ENCODE measurements at places on chromosomes 5 and 9. TPM values are rescaled to one million over a fixed set of nuclear protein-coding genes. Genes with fewer than 3 reads are reported as not detected.

- peak; percentile 49 for DNase-seq
These were observed 1062.6 kb downstream of the NR2F1-AS1 start for GRCh38 chr5:92518318-92518904.

DNA sequence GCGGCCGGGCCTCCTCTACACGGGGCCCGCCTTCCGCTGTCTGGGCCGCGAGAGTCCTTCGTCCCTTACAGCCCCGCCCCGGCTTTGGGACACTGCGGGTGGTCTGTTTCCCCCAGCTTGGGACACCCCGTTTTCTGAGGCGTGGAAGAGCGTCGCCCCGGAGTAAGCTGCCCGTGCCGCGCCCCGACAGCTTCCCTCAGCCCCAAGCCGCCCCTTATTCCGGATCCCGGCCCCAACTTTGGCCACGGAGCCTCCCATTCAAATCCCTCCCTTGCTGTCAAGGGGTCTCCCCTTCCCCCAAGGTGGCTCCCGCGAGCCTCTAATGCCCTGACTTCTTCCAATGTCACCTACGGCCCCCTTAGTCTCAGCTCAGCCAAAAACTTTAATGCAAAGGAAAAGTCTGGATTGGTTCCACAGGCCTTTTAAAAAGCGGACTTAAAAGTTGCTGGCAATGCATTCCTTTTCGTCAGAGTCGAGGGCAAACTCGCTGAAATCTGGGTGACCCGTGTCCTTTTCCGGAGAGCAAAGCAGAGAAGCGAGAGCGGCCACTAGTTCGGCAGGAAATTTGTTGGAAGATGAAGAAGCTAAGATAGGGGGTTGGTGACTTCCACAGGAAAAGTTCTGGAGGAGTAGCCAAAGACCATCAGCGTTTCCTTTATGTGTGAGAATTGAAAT lies 19.8 kb downstream of the EXOSC2 start:
- DNase-seq, result no peak

DNA sequence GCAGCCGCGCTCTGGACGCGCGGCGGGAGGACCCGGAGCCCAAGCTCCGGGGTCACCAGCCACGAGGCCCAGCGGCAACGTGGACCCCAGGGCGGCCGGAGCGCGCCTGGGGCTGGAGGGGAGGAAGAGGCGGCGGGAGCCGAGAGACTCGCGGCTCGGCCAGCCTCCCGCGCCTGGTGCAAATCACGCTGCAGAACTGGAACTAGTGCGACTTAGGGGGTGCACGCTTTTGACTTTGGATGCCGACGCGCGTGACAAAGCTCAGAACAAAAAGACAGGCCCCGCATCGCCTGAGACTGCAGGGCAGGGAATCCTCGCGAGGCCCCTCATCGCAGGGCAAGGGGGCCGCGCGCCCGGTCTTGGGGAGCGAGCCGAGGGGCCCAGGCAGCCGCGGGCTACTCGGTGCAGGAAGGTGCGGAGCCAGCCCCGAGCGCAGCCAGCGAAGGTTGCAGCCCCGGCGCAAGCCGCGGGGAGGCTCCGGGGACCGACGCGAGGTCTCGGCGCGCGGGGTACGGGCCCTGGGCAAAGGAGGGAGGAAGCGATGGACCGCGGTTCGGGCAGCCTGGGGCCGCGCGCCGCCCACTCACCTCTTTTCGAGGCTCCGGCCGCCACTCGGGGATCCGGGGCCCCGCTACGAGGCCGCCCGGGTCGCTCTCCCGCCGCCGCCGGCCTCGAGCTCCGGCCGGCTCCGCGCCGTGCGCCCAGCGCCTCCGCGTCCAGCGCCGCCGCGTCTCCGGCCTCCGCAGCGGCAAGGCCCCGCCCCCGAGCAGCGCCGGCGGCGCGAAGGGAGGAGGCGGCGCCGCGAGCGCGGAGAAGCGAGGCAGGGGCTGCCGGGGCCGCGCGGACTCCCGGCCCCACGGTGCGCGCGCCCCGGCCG lies at the start of gene GOLM1:
GOLM1 (minus strand) TSS at position 735 of the 877 bp plus-strand sequence. CDS start 20,238 bp downstream, outside the sequence.
- peak; percentile 43 for DNase-seq

GLRA1 gene
- total RNA-seq, result not detected

GRCh38 chr9:92501671-92502393 lies 19.5 kb upstream of the ASPN start:
- peak; percentile 20 for DNase-seq

GRCh38 chr5:119250946-119251901 lies 104.6 kb upstream of the TNFAIP8 start:
- no peak for DNase-seq

DNA sequence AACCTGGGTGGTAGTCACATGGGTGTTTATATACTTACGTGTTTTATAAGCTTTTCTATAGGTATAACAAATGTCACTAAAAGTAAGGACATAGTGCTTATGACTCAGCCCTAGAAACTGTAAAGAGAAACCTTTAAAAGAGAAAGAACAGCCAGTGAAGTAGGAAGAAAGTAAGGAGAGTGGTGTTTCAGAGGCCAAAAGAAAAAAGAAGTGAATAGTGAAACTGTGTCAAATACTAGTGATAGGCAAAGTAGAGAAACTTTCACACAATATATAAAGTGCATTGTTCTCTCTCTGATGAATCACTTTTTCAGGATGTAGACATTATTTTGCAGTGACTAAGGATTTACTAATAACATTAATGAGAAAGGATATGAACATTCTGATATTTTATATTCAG lies 74.2 kb upstream of the SUSD1 start:
- peak; percentile 72 for DNase-seq

GRCh38 chr9:136326061-136326760 lies 1.1 kb upstream of the GPSM1 start:
- no peak for DNase-seq

DNA sequence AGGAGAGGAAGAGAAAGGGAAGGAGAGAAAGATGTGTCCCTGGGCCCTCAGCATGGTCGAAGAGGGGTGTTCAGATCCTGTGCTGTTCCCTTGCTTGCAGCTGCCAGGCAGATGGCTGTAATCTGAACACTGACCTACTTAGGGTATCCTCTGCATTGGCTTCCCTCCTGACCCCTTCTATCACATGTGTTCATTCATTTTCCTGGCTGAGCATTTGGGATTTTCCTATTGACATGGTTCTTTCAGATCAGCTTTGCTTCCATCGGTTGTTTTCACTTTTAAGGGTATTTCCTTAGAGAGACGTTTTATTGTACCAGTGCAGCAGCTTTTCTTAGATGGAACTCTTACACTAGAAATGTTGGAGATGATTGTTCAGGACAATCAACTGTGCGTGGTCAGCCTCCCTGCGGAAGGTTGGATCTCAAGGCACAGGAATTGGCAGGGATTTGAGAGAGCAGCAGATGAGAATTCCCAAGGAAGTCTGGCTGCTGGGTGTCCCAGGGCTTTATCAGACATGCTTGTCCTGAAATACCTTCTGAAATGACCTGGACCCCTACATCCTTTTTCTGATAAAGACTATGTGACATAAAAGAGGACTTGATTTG lies 26.0 kb downstream of the ACTBL2 start:
- no peak for DNase-seq

- DNase-seq, result peak; percentile 13
These were observed 107.3 kb upstream of the SPIN1 start for GRCh38 chr9:88280816-88281382.

DNA sequence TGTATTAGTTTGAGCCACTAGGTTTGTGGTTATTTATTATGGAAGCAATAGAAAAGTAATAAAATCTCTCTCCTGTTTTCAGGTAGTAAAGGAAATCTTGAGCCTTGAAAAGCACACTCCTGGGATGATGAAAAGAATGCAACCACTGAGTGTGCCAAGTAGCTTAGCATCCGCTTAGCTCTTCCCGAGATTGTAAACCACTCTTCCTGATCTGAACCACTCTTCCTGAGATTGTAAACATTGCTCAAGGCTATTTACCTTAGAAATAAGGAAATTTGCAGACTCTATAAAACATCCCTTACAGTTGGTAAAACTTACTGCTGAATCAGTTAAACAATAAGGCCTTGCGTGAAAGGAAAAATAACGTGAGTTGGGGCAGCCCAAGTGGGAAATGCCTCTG lies 17.4 kb upstream of the IL33 start:
- DNase-seq, result no peak

DNA sequence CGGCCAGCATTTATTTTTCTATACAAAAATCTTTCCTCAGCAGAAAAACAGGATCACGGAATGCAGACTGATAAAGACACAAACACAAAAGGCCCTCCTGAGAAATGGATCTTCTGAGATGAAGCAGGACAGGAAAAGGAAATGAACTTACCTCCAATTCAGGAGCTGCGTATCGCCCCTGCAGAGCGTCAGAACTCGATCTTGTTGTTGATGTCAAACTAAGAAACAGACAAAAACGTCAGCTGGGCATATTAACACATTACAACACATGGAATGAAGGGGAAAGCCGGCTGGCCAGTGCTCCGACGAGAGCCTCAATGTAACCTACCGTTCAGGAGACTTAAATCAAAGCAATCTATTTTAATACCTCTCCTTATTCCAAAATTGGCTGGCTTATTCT lies 105.1 kb downstream of the SERINC5 start:
- no peak for DNase-seq

- no peak for DNase-seq
These were observed 276.0 kb downstream of the AUH start for GRCh38 chr9:91085517-91086291.

DNA sequence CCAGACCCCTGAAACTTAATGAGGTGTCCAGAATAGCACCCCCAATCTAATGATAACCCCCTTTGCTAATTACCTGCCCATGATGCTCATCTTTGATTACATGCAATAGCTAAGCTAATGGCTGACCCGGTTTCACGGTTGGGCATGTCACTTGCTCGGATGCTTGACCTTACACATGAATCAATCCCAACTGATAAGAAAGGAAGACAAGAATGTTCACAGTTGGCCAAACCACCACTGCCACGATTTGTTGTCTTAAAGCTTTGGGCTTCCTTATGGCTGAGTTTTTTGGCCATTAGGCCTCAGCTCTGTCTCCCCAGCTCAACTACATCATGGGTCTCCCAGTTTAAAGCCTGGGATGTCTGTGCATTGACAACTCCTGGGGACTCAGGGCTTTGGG lies 53.1 kb upstream of the TGFBR1 start:
- no peak for DNase-seq

All from HT1080 (cell line).